AML-193 (cell line): ENCODE measurements at places on chromosomes 6 and 20.

DNA sequence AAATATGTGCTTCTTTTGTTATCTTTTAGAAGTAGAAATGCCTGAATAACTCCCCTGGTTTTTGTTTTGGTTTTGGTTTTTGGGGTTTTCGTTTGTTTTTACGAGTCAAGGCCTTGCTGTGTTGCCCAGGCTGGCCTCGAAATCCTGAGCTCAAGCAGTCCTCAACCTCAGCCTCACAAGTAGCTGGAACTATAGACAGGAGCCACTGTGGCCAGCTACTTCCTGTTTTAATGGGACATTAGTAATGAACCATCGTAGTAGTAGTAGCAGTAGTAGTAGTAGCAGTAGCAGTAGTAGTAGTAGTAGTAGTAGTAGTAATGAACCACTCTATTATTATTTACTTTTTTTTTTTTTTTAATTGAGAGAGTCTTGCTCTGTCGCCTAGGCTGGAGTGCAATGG is 66.0 kb downstream of the UBR2 start:
- no peak for DNase-seq

DNA sequence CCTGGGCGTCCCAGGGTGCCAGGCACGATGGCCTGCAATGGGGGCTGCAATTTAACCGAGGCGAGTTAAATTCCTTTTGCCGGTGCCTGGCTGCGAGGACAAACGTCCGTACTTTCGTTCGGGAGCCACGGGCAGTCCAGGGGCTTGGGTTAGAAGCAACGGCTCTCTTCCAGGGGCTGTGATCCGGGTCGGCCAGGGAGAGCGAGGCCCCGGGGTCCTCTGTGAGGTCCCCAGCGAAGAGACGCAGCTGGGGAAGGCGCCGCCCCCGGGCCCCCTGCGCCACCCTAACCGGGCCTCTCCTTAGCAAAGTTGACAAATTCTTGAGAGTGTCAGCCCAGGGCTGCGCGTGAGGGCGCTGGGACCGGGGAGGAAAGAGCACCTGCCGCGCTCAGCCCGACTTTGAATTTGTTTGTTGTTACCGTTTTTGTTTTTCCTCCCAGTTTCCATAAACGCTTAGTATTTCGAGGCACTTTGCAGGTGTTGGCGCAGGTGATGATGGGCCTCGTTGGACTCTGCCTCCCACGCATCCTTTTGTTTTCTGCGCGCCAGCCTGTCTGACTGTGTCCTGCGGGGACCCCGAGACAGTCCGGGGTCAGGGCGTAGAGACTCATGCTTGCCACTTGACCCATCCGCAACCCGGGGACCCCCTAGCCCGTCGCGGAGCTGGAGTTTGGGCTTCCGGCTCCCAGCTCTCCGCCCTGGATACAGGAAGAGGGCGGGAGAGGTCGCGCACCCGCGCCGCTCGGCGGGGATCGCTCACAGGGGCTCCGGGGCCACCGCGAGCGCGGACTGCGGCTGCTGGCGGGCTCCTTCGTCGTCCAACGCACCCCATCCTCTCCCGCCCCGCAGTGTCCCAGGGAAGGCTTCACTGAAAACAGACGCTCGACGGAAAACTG is 5.8 kb downstream of the OLIG3 start:
- DNase-seq, result no peak

DNA sequence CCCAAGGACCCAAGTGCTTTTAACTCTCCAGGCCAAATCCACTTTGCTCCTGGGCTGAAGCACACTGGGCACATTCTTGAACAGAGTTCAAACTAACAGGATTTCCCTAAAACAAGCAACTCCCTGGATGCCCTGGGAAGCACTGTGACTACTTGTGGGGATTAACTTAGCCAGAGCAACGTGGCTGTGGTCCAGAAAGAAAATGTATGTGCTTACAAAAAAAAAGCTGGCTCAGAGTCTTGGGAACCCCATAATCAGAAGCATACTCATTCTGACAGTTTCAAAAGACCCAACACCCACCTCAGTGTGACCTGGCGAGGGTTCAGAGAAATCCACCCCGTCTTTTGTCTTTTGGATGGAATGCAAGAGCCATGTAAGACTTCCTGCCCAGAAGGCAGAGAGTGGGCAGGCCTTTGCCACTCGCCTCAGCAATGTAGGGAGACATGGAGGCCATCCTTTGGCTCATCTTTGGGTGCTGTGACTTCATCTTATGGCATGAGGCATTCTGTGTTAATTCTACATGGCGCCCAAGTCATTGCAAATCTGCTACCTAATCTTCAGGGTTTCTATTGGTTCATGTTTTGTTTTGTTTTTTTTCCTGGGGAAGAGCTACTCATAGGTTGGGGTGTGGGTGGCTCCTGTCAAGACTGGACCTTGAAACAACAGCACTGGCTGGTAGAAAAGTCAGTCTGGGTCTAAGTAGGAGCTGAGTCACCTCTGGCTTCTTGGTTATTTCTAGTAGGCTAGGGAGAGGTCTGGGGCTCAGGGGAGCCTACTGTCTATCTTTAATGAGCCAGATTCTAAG is 248.6 kb upstream of the SUPT3H start:
- no peak for DNase-seq

DNA sequence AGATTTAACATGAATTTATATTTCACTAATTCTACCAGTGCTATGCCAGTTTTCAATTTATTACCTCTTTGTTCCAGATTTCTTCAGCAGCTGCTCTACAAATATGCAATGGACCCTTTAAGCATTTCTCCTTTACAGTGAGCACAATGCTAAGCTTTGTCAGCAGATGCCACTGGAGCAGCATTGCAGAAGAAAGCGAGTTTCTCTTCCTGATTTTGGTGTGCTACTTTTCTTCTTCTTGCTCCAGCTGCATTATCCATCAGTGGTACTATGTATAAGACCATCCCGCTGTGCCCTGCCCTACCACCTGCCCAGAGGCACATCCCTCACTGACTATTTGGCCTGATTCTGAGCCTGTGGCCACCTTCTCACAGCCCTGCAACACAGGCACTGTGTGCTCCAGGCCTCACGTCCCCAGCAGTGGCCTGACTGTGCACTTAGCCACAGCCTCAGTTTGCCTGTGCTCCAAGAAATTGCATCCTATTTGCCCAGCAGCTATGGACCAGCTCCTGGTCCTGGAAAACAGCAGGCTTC is 84.1 kb downstream of the TNFAIP3 start:
- DNase-seq, result no peak

- no peak for DNase-seq
These were observed 64.0 kb downstream of the THBS2 start for GRCh38 chr6:169189686-169190085.

- no peak for DNase-seq
These were observed 107.8 kb downstream of the SMLR1 start for GRCh38 chr6:130934848-130935585.

DNA sequence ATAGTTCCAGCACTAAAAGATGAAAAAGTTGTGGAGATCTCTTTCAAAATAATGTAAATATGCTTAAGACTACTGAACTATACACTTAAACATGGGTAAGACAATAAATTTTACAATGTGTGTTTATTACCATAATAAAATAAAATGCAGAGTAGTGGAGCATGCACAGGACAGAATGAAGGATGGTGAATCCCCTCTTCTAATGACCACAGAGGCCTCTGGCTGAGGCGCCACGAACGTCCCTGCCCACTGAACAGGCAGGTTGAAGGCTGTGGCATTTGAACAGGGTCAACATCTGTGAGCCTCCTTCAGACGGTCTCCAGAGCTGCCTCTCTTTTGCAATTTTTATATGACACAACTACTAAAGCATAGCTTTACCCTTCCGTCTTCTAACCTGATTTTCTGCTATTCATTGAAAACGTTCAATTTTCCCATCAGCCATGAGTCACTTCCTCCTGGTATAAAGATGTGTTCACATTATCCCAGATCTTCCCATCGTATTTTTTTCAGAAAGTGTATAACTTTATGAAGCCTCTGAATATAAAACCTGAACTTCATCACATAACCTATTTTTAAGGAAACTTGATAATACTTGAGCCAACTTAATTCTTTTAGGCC is 37.8 kb downstream of the ADGRF4 start:
- no peak for DNase-seq
